CD14-positive monocyte (primary cell): ENCODE measurements at places on chromosomes 2 and 18.

- DNase-seq = no peak
Measured at GRCh38 chr18:39635966-39636365, 2070.4 kb upstream of the CELF4 start.

DNA sequence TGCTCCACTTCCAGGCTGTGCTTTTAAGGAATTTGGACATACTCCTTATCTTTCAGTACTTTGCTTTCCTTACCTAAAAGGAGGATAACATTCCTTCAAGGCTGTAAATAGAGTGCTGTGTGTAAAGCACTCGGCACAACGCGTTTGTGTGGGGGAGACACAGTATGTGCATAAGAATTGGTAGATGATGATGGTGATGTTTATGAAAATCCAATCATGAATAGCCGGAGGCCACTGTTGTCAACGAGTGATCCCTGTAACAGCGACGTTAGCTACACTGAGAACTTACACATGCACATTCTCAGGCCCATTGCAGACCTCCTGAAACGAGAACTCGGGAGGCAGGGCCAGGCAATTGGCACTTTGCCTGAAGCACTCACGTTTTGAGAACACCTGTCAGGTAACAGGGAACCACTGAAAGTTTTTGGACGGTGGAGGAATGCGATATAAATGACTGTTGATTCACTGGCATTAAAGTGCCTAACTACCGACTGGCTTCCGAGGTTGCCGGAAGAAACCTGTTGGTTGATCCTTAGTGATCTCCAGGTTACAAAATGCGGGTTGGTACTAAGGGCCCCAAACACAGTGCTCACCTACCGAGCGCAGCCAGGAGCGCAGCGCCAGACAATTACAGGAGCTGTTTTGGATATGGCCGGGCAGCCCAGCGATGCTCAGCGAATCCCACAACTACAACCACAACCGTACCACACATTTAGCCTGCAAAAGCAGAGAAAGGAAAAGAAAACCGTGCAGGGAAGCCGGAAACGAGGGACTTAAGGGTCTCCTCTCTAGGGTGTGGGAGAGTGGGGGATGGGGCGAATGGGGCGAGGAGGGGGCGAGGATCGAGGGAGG is 1.0 kb upstream of the MAP4K4 start:
- no peak for DNase-seq

DNA sequence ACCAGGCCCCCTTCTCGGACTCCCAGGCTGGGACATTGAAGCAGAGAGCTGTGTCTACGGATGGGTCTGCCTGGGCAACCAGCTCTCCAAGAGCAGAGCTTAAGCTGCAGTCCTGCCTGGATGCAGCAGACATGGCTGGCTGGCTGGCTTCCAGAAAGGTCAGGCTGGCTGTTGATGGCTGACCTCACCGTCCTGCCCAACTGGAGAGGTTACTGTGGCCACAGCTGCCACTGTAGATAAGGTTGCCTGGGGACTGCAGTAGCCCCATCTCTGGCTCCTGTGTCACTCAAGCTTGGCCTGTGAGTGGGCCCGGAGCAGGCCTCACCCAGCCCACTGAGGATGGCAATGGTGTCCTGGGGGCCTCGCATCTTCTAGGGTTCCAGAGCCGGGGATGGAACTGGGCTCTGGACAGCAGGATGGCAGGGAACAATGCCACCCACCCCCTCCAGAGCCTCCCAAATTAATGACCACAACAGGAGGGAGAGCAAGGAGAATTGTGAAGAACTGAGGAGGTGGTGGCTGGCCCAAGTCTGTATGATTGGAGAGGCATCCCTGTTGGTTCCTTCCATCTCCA is 37.0 kb upstream of the FOSL2 start:
- no peak for DNase-seq

GRCh38 chr2:152874955-152875354 is 156.5 kb downstream of the ARL6IP6 start:
- no peak for DNase-seq

GRCh38 chr2:138391946-138392345 is 109.6 kb upstream of the SPOPL start:
- DNase-seq = no peak

GRCh38 chr18:79790996-79791972 is 6.5 kb upstream of the KCNG2 start:
- peak; percentile 79 for DNase-seq

DNA sequence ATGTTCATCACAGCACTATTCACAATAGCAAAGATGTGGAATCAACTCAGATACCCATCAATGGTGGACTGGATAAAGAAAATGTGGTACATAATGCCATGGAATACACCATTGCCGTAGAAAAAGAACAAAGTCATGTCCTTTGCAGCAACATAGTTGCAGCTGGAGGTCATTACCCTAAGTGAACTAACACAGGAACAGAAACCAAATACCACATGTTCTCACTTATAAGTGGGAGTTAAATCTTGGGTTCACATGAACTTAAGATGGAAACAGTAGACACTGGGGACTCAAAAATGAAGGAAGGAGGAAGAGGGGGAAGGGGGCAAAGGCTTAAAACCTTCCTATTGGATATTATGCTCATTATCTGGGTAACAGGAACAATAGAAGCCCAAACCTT is 228.1 kb upstream of the RAB6C start:
- DNase-seq = no peak

DNA sequence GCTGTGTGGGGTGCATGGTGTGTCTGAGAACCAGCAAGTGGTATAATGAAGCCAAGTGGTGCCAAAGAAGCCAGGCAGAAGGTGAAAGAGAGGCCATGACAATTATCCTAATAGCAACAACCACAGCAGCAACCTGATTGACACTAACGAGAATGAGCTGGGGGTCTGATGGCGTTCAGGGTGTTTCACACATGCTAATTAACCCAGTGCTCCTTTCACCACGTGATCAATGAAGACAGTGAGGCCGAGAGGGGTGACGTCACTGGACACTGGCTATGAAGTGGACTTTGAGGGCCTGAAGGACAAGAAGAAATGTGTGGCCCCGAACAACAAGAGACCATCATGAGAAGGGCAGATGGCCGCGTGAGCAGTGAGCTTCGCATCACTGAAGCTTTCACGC is 364.4 kb upstream of the ID2 start:
- DNase-seq = no peak

DNA sequence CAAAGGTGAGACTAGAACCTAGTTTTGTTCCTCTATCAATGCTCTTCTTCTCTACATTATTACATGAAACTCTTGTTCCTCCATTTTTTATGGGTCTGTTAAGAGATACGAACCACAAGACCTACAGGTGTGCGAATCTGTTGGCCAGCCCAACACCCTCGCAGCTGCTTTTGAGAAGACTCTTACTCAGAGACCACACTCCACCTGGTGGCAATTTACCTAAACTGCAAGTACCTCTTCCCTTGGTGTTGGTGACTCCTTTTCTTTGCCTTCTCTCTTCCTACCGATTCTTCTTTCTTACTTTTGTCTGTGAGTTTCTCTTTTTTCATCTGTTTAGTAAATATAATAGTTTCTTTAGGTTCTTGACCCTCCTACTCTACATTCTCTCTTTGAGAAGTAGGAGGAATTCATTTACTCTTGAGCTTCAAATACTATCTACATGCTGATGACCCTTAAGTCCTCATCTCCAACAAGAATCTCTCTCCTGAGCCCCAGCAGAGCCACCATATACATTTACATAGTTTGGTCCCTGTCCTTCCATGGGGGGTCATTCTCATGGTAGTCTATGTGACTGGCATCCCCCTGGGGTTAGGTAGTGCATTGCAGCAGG is 81.8 kb upstream of the GAREM1 start:
- DNase-seq = peak; percentile 25

DNA sequence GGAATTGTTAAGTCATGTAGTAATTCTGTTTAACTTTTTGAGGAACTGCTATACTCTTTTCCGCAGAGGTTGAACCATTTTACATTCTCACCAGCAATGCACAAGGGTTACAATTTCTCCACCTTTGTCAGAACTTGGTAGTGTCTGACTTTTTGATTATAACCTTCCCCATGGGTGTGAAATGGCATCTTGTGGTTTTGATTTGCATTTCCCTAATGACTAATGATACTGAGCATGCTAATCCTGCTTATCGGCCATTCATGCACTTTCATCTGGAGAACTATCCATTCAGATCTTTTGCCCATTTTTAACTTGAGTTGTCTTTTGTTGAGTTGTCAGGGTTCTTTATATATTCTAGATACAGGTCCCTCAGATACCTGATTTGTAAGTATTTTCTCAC is 47.2 kb downstream of the CYB5A start:
- no peak for DNase-seq

DNA sequence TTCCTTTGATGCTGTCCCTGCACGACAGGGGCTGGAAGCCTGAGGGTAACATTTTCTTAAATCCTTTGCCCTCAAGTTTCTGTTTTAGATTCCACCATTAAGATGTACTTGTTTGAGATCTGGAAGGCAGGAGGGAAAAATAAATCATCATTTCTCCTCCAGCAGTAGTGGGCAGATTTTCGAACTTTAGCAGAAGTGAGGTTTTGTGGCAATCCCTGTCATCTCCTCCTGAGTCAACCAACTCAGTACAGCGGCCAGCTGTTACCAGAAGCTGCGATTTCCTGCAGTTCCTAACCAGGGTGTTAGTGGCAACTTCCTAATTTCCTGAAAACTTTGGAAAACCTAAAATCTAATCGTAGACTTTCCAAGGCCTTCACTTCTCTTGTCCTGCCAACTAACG is 517.2 kb upstream of the ACVR2A start:
- DNase-seq = no peak

- no peak for DNase-seq
Measured at GRCh38 chr18:41464278-41464677, 490.8 kb upstream of the PIK3C3 start.

- no peak for DNase-seq
Measured at GRCh38 chr2:97774425-97774824, 61.0 kb downstream of the ZAP70 start.

- DNase-seq = no peak
Measured at GRCh38 chr2:70553334-70553583, 367 bp downstream of the TGFA start.

DNA sequence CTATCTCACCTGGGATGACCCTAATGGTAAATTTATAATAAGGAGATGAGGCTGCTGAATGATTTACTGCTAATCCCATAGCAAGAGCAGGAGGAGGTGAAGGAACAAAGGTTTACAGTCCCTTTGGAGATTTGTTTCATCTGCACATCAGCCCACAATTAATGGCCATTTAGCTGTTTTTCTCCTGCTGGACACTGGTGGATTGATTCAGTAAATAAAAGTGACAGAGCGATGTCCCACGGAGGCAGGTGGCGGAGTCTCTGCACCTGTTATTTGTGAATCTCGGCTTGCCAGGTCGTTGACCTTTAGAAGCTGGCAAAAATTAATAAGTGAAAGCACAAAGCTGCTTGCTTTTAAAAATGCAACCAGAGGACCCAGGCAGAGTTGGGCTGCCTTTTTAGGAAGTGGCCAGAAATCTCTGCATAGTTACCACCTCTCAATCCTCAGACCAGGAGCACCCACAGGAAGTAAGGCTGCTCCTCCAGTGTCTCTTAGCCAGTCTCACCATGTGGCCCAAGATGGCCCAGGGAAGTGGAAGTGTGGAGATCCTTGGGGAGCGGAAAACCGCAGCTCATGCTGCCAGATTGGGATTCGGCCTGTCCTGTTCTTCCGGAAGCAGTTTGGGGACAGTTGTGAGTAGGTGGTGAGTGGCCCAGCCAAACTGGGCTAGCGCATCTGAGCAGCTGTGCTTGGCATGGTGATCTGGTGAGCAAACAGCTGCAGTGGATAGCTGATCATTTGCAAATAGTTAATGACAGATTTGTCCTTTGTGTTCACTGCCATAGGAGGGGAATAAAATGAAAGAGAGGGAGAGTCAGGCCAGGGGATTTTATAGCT is 1005.7 kb upstream of the PIK3C3 start:
- no peak for DNase-seq

- no peak for DNase-seq
Measured at GRCh38 chr2:127235082-127235702, 15.1 kb upstream of the CYP27C1 start.

GRCh38 chr2:235183786-235184185 is 232.0 kb downstream of the SH3BP4 start:
- DNase-seq = no peak

DNA sequence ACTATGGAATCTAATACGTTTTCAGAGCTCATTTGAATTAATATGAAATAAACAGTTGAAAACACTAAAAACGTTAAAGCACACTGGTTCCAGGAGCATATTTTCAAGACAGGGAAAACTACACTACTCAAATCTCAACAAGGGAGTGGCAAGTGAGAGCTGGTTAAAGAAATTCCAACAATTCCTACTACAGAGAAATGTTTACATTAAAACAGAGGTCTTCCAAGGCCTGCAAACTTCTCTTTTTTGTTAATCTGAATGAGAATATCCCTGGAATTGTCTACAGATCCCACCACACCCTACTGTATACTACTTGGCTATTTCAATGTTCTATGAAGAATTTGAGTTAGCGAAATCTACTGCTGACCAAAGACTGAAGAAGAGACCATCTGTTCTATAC is 231.5 kb downstream of the ZEB2 start:
- DNase-seq = no peak

DNA sequence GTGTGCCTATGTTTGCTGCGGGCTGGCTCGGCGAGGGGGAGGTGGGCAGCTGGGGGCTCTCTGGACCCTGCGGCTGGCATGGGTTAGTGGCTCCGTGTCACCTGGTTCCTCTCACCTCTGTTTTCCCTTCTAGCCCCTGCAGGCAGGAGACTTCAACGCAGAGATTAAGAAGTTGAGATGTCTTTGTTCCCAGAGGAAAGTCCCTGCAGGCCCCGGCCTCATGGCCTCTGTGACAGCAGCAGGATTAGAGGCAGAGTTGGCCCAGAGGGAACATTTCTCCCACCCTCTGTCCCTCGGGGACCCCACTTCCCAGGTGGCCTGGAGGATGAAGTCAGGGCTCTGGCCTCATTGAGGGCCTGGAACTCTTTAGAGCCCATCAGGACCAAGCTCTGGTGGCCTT is 56.5 kb downstream of the HPCAL1 start:
- DNase-seq = no peak

- DNase-seq = peak; percentile 88
Measured at GRCh38 chr2:160650196-160651118, 156.8 kb upstream of the RBMS1 start.

DNA sequence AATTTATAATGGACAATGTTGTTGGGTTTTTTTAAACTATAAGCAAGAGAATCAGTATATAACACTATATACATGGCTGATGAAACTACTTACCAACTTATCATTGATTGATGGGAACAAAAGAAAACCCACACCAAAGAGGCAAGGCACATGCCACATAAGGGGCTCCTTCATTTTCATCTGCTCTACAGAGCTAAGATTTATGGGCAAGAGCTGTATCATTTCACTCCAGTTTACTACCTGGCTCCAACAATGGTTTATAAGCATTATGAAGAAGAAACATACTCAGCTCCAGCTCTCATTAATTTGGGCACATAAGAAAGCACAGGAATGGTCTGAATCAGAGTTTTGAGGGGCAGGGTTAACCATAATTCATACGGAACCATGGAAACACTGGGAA is 283.3 kb downstream of the AGPS start:
- no peak for DNase-seq

- no peak for DNase-seq
Measured at GRCh38 chr2:101987832-101988231, 3.9 kb upstream of the IL1R2 start.

GRCh38 chr18:56067214-56067894 is 479.4 kb upstream of the TCF4 start:
- DNase-seq = no peak
